ENCODE measurements at places on chromosomes 1 and 21.

GRCh38 chr1:15605398-15606383 lies 11.6 kb upstream of the DDI2 start:
- DNase-seq = no peak

GRCh38 chr1:28744184-28744583 lies 7.4 kb downstream of the YTHDF2 start:
- DNase-seq = no peak

DNA sequence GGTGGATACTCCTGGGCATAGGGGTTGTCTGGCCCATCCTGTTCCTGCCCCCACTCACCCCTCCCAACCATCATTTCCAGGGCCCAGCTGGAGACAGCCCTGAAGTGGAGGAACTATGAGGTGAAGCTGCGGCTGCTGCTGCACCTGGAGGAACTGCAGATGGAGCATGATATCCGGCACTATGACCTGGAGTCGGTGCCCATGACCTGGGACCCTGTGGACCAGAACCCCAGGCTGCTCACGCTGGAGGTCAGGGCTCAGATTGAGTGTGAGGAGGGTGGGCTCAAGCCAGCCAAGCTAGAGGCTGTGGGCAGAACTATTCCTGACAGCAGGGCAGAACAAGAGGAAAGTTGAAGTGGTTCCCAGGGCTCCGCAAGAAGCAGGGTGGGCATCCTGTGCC lies 14.2 kb downstream of the RHOC start:
- DNase-seq = no peak

- no peak for DNase-seq
These were observed 7.0 kb downstream of the AHDC1 start for GRCh38 chr1:27596986-27597385.

Measured in activated CD4-positive, CD25-positive, alpha-beta regulatory T cell treated with anti-CD3 and anti-CD28 coated beads, Interleukin-2, amount 50 U/mL, for 16 hours (primary cell).